GM04503 (cell line): ENCODE measurements at places on chromosomes 1 and 21.

DNA sequence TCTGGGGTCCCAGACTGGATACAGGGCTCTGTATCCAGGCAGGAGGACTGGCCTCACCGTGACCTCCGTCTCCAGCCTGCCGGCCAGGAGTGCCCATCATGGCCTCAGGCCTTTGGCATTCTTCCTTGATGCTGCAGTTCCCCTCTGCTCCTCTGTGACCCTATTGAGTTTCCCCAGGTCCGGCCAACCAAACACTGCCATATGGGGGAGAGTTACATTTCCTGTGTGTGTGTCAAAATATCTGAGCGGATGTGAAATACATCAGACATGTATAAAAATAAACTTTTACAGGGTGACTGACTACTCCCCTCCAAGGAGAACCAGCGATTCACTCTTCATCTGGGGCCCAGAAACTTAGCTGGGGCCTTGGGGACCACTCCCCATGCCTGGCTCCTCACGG, 10.2 kb upstream of the UBL4B start:
- DNase-seq = no peak

DNA sequence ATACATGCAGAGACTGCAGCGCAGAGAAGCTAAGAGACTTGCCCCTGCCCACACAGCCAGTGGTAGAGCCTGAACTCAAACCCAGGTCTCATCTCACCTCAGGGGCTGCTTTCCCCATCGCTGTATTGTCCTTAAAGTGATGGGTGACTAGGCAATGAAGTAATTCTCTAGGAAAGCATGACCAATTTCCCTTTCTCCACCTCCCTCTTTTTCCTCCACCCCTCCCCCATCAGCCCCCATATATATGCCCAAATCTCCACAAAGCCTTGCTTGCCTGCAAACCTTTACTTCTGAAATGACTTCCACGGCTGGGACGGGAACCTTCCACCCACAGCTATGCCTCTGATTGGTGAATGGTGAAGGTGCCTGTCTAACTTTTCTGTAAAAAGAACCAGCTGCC, at the start of gene IL24:
Gene IL24, plus strand, starts transcription at position 269 of the 400 bp plus-strand sequence. CDS start 390 bp downstream, outside the sequence.
- no peak for DNase-seq

GRCh38 chr1:154772606-154773506, 97.2 kb downstream of the KCNN3 start:
- no peak for DNase-seq

- no peak for DNase-seq
Observed at GRCh38 chr1:15957221-15958095, 18.4 kb downstream of the ZBTB17 start.

DNA sequence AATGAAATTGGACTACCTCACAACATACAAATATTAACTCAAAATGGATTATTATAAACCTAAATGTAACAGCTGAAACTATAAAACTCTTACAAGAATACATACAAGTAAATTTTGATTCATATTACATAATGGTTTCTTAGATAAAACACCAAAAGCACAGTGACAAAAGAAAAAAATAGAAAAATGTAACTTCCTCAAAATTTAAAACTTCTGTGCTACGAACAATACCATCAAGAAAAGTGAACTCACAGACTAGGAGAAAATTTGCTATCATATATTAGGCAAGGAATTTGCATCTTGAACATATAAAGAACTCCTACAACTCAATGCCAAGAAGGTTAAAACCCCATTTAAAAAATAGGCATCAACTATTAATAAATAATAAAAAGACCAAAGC, 31.2 kb downstream of the ANGPTL3 start:
- no peak for DNase-seq

- peak; percentile 8 for DNase-seq
Observed at GRCh38 chr1:86825319-86825718, 88.6 kb downstream of the SELENOF start.

DNA sequence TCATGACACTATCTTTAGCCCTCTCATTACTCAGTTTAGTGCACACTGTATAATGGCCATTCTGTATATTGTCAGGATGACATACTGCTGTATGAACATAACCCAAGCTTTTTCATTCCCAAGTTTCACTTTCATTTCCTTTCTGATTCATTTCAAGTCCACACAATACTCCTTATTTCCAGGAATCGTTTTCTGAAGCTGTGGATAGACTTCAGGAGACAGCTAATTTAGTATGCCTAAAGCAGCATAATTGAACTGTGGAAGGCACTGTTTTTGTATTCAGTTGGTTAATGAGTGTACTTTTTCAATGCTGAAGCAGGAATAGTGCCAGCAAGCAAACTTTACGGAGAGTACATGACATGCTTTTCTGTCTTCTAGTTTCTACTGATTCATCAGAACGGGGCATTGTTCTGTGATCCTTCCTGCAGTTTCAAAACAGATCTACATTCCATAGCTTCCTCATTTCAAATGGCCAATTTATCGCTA, 578.5 kb upstream of the ZP4 start:
- DNase-seq = no peak

GRCh38 chr1:100188617-100189016, 10.6 kb upstream of the LRRC39 start:
- DNase-seq = peak; percentile 69

DNA sequence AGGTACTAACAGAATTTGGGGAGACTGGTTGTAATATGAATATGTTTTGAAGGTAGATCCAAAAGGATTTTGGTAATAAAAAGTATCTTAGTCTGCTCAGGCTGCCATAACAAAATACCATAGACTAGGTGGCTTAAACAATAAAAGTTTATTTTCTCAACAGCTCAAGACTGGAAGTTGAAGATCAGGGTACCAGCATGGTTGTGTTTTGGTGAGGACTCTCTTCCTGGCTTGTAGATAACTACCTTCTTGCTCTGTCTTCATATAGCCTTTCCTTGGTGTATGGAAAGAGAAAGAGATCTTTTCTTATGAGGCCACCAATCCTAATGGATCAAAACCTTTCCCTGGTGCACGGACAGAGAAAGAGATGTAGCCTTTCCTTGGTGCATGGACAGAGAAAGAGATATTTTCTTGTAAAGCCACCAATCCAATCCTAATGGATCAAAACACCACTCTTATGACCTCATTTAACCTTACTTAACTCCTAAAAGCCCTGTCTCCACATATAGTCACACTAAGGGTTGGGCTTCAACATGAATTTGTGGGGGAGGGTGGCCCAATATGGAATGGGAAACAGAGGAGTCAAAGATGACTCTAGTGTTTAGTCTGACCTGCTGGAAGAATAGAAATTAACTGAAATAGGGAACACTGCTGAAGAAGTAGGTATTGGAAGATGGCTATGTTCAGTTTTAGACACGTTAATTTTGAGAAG, 5.4 kb upstream of the TSNAX start:
- no peak for DNase-seq

DNA sequence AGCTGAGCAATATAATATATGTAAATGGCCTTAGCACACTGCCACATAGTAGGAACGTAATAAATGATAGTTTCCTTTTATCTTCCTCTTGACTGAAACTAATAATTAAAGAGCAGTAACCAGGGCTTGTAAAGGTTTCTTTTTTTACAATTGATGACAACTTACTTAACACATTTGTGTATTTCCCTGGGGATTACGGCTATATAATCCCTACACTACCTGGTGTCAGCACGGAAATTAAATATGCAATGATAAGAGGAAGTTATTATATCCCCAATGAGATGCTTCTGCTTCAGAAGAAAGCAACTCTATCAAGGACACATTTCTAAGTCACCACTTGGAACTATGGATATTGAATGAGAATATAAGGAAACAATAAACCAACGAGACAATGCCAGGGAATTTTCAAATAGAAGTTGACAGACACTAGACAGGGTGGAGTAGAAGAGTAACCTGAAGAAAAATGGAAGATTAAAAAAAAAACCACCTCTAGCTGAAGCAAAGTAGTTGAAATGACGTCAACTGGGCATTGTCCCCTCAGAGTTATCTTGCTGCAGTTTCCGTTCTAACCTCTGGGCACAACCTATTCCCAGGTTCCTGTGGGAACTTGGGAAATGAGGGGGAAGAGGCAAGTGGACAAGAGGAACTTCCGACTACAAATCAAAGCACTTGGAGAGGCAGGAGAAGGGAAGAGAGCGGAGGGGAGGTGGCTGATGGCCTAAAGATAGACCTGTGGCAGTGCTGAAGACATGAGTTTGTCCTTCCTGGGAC, 66.5 kb downstream of the PLPP3 start:
- DNase-seq = no peak

DNA sequence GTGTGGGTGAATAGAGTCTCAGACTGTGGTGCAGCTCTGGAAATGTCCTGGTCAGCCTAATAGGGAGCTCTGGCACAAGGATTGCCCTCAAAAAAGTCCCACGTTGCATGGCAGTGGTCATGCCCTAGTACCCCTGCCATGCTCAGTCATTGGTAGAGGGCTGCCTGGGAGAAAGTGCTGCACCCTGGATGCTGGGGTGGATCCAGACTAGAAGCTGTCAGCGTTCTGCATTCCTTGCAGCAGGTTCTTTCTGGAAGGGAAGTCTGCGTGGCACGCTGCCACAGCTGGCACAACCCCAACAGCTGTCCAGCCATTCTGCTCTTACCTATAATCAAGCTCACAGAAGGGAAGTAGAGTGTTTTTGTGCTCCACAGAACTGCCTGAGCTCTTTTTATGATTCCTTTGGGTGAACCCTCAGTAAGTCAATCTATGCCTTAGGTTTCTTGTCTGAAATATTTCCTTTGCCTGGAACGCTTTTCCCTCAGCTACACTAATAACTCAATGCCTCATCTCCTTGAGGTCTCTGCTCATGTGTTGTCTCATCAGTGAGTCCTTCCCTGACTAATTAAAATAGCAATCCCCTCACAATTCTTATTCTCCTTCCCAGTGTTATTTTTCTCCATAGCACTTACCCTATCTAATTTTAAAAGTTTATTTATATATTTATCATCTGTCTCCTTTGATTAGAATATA, 61.5 kb upstream of the JAK1 start:
- DNase-seq = no peak

DNA sequence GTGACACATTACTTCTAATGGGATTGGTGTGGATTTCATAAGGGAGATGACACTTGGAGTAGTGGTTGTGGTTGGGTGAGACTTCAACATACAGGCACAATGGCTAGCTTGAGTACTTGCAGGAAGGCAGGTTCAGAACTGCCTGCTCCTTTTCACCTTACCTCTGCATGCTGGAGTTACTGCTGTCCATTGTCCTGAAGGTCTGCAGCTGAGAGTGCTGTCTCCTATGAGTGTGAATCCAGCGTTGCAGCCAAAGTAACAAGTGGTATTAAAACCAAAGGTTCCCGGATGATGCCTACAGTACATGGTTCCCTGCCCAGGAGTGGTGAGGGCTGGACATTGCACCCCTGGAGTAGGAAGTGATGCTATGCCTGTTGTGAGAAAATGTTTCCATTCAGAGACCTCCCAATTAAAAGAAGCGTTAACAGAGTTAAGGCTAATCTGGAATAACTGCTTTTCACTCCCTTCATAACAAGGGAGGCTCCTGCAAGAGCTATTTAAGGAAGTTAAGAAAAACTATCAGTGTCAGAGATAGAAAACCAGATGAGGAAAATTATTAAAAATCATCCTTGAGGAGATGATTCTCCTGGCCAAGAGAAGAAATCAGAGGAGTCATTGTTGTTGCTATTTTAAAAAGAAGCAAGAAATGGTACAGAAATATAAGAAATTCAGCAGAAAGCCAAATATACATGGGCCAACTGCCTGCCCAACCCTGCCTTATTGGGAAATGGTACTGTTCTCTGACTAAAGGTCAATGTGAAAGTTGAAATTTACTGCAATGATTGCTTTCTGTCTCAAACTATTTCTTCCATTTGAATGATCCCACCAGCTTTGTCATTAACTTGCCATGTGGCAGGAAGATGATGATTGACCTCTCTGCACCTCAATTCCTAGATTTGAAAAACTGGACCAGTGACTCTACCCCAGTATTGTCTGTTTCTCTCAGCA, 9.8 kb upstream of the F5 start:
- no peak for DNase-seq

DNA sequence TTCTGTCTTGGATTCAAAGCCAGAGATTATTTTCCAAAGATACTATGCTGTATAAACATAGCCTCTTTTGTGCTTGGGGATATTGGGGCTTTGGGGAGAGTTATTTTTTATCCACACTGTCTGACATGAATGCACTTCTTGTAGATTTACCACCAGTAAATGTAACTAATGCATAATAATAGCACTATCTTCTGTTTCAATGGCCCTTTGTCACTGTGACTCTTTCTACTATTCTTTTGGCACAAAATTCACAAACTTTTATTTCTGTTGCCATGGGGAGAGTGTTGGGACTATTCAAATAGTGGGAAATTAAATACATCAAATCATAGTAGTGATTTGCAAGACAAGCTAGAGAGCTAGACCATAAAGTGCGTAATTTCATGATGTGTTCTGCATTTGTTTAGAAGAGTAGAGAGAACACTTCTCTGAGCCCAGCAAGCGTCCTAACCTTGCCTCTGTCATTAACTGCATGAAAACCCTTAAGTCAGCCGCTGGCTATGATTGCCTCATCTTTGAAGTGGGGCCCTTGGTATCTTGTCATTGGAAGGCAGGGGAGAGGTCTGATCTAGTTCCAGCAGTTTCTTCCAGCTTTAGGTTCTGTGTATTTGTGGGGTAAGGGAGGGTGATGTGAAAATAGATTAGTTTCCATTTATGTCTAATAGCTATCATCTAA, 154.4 kb downstream of the HHAT start:
- no peak for DNase-seq

GRCh38 chr1:175072099-175072951, 4.7 kb downstream of the TNN start:
- DNase-seq = peak; percentile 37

GRCh38 chr1:61386323-61386722, 304.0 kb downstream of the NFIA start:
- DNase-seq = no peak

- DNase-seq = no peak
Observed at GRCh38 chr1:228213917-228214808, 6.3 kb downstream of the OBSCN start.

DNA sequence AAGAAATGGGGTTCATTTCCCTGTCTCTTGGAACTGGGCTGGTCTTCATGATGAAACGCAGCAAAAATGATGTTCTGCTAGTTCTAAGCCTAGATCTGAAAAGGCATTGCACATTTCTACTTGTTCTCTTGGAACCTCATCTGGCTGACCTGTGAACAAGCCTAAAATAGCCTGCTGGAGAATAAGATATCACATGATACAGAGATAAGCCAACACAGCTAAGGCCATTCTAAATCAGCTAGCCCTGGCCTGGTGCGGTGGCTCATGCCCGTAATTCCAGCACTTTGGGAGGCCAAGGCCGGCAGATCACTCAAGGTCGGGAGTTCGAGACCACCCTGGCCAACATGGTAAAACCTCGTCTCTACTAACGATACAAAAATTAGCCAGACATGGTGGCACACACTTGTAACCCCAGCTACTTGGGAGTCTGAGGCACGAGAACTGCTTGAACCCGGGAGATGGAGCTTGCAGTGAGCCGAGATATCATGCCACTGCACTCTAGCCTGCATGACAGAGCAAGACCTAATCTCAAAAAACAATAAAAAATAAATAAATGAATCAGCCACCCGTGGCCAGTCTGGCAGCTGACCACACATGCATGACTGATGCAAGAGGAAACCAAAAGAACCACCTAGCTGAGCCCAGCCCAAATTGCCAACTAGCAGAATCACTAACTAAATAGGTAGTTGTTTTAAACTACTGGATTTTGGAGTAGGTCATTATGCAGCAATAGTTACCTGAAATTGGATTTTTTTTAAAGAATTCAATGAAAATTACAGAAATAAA, 18.0 kb downstream of the CD244 start:
- no peak for DNase-seq

GRCh38 chr1:54603241-54603640, 20.1 kb downstream of the FAM151A start:
- no peak for DNase-seq

- DNase-seq = no peak
Observed at GRCh38 chr1:165327538-165327937, 29.0 kb downstream of the LMX1A start.
